ENCODE measurements at places on chromosomes 1 and 21.

GRCh38 chr1:228493141-228494043 is 6.2 kb downstream of the RNF187 start:
- no peak for DNase-seq

GRCh38 chr1:174160109-174160473 is 771 bp downstream of the RABGAP1L start:
- DNase-seq, result no peak

DNA sequence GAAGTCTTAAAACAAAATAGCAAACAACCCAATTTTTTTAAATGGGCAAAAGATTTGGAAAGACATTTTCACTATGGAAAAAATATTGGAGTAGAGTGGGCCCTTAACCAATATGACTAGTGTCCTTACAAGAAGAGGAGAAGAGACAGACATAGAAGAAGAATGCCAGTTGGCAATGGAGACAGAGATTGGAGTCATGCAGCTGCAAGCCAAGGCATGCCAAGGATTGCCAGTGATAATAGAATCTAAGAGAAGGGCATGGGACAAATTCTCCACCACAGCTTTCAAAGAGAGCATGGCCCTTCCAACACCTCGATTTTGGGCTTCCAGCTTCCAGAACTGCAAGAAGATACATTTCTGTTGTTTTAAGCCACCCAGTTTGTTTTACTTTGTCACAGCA is 92.7 kb downstream of the RGS2 start:
- no peak for DNase-seq

DNA sequence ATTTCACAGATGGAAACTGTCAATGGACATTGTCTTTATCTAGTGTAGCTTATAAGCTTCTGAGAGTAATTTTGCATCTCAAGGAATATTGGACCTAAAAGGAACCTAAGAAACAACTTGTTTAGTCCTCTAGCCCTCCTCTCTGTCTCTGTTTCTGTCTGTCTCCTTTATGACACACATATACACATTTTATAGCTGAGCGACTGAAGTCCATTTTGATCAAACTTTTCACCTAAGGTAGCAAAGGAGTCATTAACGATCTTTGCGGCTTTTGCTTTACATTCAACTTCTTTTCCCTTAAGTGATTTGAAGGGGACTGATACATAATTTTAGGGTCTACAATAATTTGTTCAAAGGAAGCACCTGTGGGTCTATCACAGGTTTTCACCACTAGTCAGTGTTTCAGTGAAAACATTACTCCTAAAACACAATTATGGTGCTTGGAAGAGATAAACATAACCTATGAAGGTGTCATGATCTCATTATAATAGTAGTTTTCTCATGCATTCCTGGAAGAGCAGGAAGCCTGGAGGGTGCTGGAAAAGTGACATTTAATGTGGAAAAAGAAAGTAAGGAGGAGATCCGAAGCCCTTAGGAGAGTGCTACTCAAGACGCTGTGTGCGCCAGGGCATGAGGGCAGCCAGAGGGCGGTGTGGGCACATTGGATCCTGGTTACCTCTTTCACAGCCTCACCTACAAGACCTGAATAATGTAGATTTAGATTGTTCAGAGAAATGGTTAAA is 248.6 kb downstream of the DNM3 start:
- DNase-seq, result peak; percentile 33

DNA sequence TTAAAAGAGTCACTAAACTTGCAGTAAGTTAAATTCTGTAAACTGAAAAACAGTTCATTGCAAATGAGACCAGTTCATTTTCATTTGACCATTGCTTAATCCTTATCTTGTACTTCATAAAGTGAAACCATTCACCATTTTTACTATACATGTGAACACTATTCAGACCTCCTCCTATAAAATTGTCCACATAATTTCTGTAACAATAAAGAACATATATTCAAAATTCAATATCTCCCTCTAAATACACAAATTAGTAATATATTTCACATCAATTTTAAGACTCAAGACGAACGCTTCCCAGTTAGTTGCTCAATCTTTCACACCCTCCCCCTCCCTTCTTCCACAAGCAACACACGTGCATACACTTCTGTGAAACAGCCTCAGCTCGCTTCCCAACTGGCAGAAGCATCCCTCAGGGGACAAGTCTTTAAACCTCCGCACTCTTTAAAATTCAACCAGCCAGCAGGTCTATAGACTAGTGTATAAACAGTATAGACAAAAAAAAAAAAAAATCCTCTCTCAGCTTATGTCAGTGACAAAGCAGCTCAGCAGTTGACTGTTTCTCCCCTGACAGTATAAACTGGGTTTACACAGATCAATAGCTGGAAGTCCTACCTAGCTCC is 99.6 kb downstream of the DENND1B start:
- DNase-seq, result no peak

- no peak for DNase-seq
These were observed 12.6 kb downstream of the FTCD start for GRCh38 chr21:46142582-46143473.

- DNase-seq, result no peak
These were observed 406.7 kb downstream of the DISC1 start for GRCh38 chr1:232033285-232033684.

DNA sequence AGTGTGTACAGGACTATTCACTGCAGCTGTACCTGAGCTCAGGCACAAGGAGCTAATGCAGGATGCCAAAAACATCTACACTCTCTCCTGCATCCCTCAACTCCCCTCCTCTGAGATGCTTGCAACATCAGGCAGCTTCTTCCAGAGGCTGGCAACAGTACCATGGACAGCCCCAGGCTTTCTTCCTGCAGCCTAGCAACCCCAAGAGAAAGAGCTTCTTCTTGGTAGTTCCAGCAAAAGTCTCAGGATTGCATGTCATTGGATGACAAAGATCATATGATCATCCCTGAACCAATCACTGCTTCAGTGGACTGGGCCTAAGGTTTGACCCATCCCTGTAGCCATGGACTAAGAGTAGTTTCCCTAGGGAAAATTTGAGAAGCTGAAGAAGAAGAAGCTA is 46.7 kb downstream of the CAMK2N1 start:
- DNase-seq, result no peak

- no peak for DNase-seq
These were observed 4.4 kb downstream of the LYPD8 start for GRCh38 chr1:248751142-248751541.

DNA sequence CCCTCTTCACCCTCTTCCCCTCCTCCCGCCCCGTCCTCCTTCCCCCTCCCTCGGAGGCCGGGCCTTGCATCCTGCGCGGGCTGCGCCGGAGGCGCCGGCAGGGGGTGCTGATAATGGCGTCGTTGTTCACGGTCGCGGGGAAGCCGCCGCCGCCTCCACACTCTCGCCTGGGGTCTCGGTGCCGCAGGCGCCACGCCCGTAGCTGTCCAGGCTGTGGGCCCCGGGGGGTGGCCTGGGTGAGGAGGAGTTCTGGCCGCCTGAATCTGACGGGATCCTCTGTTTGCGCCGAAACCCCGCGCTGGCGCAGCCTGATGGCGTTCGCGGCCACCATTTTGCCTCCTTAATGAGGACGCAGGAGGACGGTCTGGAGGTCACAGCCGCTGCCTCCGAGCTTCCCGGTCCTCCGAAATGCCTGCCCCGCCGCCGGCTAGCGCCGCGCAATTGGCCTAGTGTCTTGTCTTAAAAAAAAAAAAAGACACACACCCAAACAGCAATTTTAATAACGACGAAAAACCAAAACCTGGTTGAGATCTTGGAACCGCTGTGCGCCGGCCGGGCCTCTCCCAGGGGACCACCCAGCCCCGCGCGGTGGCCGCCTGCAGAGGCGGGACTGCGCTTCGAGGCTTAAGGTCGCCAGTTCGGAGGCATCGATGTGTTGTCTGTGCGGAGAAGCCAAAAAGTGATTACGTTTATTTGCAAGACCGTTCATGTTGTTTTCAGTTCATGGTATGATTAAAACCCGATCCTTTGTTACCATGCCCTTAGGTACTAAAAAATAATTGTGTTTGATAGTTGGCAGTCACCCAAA is 106.6 kb upstream of the HNRNPU start:
- DNase-seq, result peak; percentile 86

- no peak for DNase-seq
These were observed 38.3 kb upstream of the PLA2G2A start for GRCh38 chr1:20017741-20018140.

GRCh38 chr1:227816750-227817446 is 1.4 kb downstream of the PRSS38 start:
- no peak for DNase-seq

- DNase-seq, result no peak
These were observed 347.1 kb upstream of the LRRC7 start for GRCh38 chr1:69220672-69221071.

DNA sequence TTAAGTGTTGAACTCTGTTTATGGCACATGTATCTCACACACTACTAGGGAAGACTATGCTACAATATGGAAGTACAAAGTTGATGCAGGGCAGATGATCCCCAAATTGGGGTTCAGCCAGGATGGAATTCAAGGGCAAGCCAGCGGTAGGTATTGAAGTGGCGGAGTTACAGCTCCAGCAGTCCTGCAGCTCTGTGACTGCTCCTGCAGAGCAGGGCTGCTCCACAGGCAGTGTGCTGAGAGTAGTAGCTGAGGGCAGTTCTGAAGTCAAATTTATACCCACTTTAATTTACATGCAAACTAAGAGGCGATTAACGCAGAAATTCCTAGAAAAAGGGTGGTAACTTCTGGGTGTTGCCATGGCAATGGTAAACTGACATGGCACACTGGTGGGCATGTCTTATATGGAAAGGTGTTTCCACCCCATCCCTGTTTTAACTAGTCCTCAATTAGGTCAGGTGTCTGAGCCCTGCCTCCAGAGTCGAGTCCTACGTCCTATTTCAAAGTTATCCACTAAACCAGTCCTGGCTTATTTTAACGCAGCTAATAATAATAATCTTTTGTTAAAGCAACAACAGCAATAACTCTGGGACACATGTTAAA is 20.6 kb upstream of the CENPF start:
- no peak for DNase-seq

DNA sequence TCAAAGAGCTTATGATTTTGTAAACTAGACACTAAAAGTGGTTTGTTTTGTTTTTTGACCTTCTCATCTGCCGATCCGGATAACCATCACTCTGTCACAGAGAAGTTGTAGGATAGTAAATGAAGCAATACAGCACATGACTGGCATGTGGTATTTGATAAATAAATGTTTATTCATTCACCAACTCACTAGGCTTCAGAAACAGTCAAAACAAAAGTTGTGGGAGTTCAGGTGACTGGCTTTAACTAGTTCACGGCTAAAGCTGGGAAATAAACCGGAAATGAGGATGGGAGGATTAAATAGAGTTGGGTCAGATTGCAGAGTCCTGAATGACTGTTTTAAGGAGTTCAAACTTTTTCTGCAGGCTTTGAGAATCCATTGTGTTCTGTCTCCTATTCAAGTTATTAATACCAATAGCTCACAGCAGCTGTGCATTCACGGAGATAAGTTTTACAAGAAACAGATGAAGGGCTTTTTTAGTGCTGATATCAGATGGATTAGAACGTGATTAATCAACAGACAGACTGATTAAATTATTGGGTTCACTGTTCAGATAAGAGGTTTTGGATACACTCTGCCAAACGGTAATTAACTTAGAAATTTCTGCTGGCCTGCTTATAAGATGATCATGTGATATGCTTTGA is 463.3 kb downstream of the DPYD start:
- DNase-seq, result no peak

GRCh38 chr1:147717706-147718097 is 42.7 kb downstream of the GJA5 start:
- no peak for DNase-seq

- no peak for DNase-seq
These were observed 230.0 kb upstream of the B3GALT2 start for GRCh38 chr1:193416226-193417024.

DNA sequence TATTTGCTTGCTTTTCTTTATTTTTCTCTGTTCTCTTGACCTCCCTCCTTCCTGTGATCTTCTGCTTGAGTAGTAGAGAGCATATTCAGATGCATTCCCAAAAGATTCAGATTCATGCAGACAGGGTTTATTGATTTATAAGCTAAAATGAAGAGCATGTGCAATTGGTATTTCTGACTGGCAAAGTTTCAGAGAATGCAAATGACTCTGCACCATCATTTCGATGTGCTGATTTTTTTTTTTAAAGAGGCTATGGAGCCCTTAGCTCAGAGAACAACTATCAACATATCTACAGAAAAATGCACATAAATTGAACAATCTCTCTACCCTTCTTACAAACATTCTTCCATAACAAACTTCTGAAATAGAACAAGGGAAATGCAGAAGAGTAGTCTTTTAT is 312.0 kb downstream of the VAV3 start:
- DNase-seq, result no peak

GRCh38 chr21:45799765-45800338 is 156.3 kb downstream of the PCBP3 start:
- DNase-seq, result no peak

GRCh38 chr1:152904688-152905440 is 3.5 kb upstream of the IVL start:
- no peak for DNase-seq

DNA sequence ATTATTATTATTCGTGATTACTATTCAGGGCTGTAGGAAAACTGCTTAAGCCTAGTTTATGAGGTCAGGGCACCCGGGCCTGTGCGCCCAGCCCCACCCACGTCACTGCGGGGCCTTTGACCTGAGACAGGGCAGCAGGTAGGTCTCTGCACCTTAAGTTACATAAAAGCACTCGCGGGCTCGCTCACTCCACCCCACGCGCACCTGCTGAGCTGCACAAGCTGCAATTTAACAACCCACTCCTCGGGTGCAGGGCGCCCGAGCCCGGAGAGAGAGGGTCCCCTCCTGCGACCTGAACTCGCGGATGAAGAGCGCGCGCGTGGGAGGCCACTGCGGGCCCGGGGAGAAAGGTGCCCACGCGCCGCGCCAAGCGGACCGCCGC is 477 bp downstream of the ICMT start:
- DNase-seq, result no peak

GRCh38 chr21:42486531-42486930 is 9.5 kb downstream of the RSPH1 start:
- DNase-seq, result no peak

- DNase-seq, result no peak
These were observed 43.1 kb upstream of the PIGC start for GRCh38 chr1:172486805-172487454.

- no peak for DNase-seq
These were observed 229.2 kb downstream of the RHOU start for GRCh38 chr1:228964178-228965089.

DNA sequence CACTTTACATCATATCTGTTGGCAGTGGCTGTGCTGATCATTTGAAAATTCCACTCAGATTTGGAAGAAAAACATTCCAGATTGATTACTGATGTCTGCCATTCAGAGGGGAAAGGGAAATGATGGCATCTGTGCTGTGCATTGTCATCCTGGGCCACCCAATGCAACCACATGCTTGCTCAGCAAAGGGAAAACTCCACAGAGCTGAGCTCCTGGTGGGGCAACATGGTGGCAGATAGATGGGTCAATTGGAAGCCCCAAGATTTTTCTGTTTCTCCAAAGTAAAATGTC is 11.8 kb downstream of the OXCT2 start:
- DNase-seq, result no peak

- DNase-seq, result no peak
These were observed 30.5 kb downstream of the TMCC2 start for GRCh38 chr1:205258261-205258691.

GRCh38 chr1:10530281-10530740 is 55.6 kb downstream of the PEX14 start:
- no peak for DNase-seq

GRCh38 chr1:158035976-158036583 is 42.6 kb downstream of the KIRREL1 start:
- no peak for DNase-seq

GRCh38 chr1:21342961-21343838 is 52.9 kb upstream of the ECE1 start:
- no peak for DNase-seq

- no peak for DNase-seq
These were observed 66.0 kb upstream of the CLDN14 start for GRCh38 chr21:36545776-36546511.

GRCh38 chr1:168637350-168637991 is 61.1 kb downstream of the XCL1 start:
- no peak for DNase-seq
